ENCODE measurements at places on chromosomes 2 and 18.

DNA sequence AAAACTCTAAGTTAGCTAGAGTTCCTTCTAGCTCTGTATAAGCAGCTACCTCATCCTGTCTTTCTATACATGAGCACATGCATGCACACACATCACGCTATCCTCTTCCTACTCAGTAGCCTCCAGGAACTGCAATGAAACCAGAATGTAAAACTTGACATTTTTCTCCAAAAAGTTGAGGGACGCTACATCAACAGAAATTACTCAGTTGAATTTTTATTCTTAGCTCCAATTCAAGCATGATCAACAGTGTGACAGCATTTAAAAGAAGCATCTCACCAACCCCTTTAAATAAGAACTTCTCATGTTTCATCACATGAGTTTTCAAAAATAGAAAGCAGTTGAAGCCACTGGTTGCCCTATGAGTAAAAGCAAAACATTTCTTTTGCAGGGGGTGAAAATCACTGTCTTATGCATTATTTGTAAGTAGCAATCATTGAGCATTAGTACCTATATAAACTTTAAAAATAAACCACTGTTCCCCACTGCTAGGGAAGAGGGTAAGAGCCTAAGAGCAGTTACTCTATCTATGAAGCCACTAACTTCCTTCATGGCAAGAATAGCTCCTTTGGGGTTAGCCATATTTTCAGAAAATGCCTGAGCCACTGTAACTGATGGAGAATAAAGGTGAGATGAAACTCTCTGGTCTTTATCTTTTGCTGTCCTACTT lies 77.9 kb upstream of the ARL5A start:
- no peak for DNase-seq

- DNase-seq: no peak
Observed at GRCh38 chr2:6928452-6928851, 11.2 kb downstream of the RNF144A start.

DNA sequence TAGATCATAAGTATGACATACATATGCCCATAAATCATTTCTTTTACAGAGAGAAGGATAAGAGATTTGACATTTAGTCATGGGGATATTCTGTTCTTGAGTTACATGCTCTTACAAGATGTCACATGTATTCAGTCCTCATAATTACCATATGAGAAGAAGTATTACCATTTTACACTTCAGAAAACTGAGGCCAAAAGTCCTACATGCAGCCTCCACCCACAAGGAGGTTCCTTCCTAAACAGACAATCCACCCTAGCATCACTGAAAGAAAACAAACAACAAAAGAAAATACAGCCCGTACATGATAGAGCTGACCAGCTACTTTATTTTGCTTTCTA lies 335.1 kb downstream of the SETBP1 start:
- DNase-seq: no peak

GRCh38 chr2:235694721-235695601 lies 201.1 kb downstream of the AGAP1 start:
- no peak for DNase-seq

DNA sequence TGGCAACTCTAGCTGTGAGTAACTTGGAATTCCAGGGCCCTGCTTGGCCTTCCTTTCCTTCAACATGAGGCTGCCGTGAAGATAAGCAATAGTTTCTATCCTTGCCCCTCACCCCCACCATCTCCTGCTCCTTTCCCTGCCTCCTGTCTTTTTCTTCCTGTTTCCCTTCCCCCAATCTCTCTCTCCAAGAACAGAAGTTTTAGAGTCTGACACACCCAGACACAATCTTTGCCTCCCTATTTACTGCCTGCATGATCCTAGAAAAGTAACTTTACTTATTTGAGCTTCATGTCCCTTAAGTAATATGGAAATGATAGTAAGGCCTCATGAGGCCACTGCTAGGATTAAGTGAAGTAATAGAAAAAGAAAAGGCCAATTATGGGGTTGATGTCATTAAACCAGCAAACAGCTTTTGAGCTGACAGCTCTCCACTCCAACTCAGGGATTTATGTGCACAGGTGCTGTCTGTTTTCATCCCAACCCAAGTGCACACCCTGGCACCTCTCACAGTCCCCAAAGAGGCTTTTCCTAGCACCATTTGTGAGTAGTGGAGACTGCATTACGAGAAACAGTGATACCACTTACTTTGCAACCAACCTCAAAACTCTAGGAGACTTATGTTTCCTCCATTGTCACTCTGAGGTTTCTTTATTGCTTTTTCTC lies 123.7 kb upstream of the SIX3 start:
- no peak for DNase-seq

DNA sequence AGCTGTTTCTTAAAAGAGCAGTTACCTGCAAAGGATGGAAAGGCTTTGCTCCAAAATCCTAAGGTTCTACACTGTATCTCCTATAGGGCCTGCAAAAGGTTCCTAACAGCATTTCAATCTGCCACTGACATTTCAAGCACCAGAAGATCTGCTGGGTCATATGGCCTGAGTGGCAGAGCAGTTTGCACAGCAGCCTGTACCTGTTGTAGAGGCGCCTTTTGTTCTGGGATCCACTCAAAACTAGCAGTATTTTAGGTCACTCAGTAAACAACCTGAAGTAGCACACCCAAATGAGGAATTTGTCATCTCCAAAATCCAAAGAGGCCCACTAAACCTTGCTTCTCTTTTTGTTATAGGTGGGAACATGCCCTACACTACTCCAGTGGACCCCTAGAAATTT lies 6.2 kb downstream of the FAM210A start:
- DNase-seq: no peak

- no peak for DNase-seq
Observed at GRCh38 chr2:24403168-24403831, 43.0 kb upstream of the ITSN2 start.

GRCh38 chr2:197140045-197140444 lies 170.5 kb downstream of the ANKRD44 start:
- DNase-seq: no peak

DNA sequence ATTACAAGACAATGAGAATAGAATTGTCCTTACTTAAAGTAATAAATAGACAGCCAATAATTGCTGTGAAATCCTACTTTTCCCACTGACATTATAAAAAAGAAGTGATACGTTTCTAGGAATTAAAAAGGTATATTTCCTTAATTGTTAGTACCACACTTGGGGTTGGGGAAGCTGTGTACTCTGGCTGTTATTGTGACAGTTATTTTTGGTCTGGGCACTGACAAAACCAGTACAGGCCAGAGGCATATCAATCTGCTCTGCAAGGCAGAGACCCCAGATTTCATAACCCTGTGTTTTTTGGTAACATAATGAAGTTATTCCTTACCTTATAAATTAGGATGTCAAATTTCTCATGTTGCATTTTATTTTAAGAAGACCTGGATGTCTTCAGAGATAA lies 66.5 kb downstream of the RAB10 start:
- no peak for DNase-seq

DNA sequence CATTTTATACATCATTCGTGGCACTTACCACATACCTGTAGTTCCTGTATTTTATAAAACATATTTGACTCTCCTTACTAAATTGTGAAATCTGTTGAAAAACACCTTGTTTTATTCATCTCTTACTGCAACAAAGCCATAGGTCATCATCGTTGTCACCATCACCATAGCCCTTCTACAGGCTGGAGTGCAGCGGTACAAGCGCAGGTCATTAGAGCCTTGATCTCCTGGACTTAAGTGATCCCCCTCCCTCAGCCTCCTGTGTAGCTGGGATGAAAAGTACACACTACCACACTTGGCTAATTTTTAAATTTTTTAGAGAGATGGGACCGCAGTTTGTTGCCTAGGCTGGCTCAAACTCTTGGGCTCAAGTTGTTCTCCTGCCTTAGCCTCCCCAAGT lies 184.2 kb downstream of the PHLPP1 start:
- no peak for DNase-seq

DNA sequence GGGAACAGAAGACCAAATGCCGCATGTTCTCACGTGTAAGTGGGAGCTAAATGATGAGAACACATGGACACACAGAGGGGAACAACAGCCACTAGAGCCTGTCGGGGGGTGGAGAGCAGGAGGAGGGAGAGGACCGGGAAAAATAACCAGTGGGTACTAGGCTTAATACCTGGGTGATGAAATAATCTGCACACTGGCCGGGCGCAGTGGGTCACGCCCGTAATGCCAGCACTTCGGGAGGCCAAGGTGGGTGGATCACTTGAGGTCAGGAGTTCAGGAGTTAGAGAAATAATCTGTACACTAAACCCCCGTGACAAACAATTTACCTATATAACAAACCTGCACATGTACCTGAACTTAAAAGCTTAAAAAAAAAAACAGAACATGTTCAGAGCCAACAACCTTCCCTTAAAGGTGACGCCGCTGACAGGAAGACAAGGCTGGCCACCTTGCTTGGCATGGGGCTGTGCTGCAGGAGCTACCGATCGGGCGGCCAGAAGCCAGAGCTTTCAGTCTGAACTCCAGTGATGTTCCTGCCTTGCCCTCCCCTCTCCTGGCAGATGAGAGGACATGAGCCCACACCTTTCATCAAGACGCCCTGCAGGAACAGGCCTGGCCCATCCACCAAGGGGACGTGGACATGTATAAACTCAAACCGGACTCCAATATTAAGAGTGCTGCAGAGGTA lies 11.2 kb downstream of the SLC66A2 start:
- no peak for DNase-seq

- no peak for DNase-seq
Observed at GRCh38 chr18:54787616-54788015, 40.7 kb upstream of the RAB27B start.

DNA sequence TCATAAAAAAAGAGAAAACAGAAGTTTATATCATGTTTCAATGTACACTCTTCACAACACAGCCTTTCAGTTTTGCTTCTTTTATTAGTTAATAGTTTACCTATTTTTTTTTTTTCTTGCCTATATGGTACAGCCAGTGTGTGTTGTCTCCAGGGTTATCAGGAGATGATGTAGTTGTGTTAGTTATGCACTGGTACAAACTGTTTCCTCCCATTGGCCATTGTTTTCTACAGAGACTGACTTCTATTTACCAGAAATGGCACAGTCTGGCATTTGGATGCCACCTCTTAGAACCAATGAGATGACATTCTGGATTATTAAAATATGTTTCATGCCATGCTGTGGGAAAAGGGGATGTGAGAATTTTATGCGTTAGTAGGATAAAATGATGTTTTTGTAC lies 339.4 kb downstream of the PLCL1 start:
- DNase-seq: no peak

GRCh38 chr18:57640236-57640635 lies 18.6 kb upstream of the NARS1 start:
- DNase-seq: no peak

- no peak for DNase-seq
Observed at GRCh38 chr2:18623782-18624181, 34.4 kb upstream of the NT5C1B start.

GRCh38 chr2:165827921-165828276 lies 33.9 kb upstream of the GALNT3 start:
- no peak for DNase-seq

DNA sequence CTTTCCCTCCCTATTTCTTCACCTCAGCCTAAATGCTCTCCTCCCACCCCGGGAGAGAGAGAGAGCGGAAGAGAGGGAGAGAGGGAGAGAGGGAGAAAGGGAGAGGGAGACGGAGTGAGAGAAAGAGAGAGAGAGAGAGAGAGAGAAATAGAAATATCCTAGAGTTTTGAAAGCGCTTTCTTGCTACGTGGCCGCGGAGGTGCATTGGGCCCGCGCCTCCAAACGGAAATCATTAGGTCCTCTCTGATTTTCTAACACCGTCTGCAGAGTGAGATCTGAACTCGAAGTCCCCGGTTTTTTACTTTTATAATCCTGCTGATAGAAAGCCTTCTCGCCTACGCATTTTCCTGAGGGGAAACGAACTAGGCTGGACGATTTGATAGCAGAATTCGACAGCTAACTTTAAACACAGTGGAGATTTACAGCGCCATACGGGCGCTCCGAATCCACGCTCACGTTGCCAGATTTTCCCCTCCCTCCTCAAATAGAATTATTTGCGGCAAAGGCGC lies 903 bp upstream of the EVX2 start:
- no peak for DNase-seq

DNA sequence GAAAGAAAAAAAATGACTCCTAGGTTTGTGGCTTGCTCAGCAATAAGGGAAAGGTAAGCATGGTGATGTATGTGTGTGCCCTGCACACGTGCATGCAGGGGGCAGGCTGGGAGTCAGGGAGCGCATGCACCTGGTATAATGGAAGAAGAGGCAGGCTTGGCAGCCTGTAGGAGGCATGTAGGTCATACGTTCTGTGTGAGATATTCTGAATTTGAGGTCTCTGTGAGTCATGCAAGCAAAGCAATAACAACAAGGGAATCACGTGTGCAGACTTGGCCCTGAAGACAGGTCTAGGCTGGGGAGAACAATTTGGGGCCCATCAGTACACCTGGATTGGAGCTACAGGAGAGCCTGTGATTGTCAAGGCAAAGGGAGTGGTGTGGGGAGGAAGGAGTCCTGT lies 94.5 kb upstream of the TTC39C start:
- no peak for DNase-seq

- DNase-seq: no peak
Observed at GRCh38 chr18:54964741-54965140, 5.5 kb upstream of the CCDC68 start.

- DNase-seq: no peak
Observed at GRCh38 chr2:95670686-95671085, 78.9 kb downstream of the TRIM43 start.

- no peak for DNase-seq
Observed at GRCh38 chr18:35029770-35030169, 11.4 kb upstream of the MAPRE2 start.

DNA sequence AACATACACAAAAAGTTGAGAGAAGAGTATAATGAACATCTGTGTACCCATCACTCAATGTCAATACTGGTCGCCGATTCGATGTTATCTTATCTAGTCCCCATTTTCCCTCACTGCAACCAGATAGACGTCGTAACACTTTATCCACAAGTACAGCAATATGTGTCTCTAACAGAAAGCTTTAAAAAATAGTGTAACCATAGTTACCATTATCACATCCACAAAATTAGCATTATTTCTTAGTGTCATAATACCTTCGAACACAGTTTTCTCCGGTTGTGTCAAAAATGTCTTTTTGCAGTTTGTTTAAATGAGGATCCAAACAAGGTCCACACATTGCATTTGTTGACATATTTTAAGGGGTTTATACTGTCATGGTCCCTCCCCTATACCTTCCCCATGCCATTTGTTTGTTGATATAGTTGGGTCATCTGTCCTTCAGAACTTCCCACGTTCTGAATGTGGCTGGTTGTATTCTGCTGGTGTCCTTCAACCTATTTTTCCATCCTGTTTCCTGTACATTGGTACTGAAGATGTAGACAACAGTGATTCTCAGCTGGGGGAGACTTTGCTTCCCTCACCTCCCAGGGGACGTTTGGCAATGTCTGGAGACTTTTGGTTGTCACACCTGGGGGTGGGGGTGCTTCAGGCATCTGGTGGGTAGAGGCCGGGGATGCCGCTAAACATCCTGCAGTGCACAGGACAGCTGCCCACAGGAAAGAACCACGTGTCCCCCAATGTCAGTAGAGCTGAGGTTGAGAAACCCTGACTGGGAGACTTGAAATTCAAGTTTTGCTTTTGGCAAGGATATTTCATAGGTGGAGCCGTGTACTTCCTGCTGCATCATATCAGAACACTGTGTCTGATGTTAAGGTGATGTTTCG lies 72.7 kb upstream of the SPRED2 start:
- DNase-seq: no peak

- DNase-seq: no peak
Observed at GRCh38 chr2:70456585-70457495, 96.8 kb downstream of the TGFA start.

- DNase-seq: no peak
Observed at GRCh38 chr2:101361121-101361520, 26.2 kb downstream of the CREG2 start.

- no peak for DNase-seq
Observed at GRCh38 chr2:100614455-100615000, 51.7 kb downstream of the PDCL3 start.

- no peak for DNase-seq
Observed at GRCh38 chr2:160634436-160634835, 140.8 kb upstream of the RBMS1 start.

Data from endothelial cell (in vitro differentiated cells).